ENCODE measurements at places on chromosomes 1 and 21. TPM values are rescaled to one million over a fixed set of nuclear protein-coding genes. Genes with fewer than 3 reads are reported as not detected.

The MTFR1L gene
- polyA plus RNA-seq = 90.6 TPM

The SPOCD1 gene
- polyA plus RNA-seq = 0.31 TPM

The CDA gene
- polyA plus RNA-seq = 6.2 TPM

The TCEA3 gene
- polyA plus RNA-seq = 44.9 TPM

The MUTYH gene
- polyA plus RNA-seq = 22.0 TPM

The CELSR2 gene
- 28.6 TPM for polyA plus RNA-seq

- no peak for DNase-seq
These were observed at the start of gene KRTAP12-4 for GRCh38 chr21:44654576-44655175. Gene KRTAP12-4, minus strand, starts transcription at chr21:44654659. Its CDS starts 45 bp downstream, at chr21:44654614.

DNA sequence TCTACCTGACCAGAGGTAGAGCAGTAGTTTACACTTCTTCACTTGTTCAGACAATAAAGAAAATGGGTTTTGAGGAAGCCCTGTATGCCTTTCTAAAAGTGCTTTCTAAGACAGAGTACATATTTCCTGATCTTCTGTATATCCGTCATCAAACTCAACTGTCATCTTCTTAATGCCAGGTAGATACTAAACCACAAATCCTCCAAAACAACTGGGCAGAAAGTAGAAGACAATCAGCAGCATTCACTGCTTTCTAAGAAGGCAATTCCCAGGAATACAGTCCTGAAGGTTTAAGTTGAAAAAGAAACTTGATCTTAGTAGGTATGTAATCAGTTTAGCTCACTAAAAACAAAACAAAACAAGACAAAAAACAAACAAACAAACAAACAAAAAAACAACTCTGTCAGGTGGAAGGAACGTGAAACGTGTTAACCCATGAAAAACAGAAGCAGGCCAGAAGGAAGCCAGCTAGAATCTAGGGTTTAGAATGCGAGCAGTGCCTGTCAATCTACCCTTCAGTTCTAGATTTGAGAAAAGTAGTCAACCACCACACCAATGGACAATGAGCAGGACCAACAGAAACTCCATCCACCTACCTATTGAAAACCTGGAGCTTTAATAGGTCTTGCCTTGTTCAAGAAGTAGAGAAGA is 59.2 kb downstream of the LEPR start:
- DNase-seq = no peak

GRCh38 chr1:15540186-15540585 is 13.5 kb downstream of the DNAJC16 start:
- DNase-seq = no peak

- no peak for DNase-seq
These were observed 388.7 kb downstream of the USH2A start for GRCh38 chr1:216034506-216034905.

DNA sequence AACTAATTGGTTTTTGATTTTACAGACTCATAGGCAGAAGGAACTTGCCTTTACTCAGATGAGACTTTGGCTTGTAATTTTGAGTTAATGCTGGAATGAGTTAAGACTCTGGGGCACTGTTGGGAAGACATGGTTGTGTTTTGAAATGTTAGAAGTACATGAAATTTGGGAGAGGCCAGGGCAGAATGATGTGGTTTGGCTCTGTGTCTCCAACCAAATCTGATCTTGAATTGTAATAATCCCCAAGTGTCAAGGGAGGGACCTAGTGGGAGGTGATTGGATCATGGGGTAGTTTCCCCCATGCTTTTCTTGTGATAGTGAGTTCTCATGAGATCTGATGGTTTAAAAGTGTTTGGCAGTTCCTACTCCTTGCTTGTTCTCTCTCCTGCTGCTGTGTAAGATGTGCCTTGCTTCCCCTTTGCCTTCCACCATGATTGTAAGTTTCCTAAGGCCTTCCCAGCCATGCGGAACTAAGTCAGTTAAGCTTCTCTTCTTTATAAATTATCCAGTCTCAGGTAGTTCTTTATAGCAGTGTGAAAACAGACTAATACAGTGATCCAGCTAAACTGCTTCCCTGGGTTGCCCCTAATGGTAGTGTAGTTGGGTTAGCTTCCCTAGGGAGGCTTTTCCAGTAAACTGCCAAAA is 10.2 kb downstream of the CPT2 start:
- no peak for DNase-seq

DNA sequence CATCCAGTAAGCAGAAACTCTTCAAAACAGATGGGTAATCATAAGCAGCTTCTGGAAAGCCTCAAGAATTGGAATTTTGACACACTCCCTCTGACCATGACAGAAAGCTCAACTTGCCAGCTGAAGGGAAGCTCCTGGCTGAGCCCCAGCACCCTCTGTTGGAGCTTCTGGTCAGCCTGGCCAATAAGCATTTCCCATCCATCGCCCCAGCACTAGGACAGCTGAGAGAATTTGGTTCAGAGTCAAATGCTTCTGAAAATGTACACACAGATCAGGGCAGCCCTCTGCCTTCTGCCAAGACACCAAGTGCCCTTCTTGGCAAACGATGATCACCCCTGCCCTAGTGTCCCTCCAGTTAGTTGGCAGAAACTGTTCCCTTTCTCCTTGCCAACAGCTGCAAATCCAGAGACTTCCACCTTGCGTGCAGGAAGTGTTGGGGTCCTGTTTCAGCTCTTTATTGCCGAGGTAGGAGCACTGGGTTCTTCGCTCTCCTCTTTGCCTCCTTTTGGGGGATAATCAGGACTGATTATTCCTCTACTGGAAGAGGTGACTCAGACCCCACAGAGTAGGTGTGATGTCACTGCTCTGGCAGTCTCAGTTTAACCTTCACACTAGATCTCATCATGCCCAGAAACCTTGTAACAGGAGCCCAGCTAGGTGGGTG is 11.9 kb downstream of the PIGV start:
- no peak for DNase-seq

DNA sequence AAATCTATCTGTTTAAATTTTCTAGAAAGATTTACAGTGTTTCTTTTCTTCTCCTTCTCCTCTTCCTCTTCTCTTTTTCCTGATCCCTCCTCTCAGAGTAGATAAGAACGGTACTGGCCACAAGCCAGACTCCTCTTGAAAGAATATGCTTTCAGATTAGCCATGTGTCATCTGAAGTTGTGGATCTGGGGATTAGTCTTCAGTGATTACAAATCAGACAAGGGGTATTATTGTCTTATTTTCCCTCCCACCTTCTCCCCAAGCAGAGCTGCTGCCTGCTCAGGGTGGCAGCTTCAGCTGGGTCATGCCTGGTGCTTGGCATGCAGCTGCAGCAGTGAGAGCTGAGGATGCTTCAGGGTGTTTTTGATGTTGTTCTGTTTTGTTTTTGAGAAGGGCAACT is 42.7 kb downstream of the SGIP1 start:
- DNase-seq = no peak

DNA sequence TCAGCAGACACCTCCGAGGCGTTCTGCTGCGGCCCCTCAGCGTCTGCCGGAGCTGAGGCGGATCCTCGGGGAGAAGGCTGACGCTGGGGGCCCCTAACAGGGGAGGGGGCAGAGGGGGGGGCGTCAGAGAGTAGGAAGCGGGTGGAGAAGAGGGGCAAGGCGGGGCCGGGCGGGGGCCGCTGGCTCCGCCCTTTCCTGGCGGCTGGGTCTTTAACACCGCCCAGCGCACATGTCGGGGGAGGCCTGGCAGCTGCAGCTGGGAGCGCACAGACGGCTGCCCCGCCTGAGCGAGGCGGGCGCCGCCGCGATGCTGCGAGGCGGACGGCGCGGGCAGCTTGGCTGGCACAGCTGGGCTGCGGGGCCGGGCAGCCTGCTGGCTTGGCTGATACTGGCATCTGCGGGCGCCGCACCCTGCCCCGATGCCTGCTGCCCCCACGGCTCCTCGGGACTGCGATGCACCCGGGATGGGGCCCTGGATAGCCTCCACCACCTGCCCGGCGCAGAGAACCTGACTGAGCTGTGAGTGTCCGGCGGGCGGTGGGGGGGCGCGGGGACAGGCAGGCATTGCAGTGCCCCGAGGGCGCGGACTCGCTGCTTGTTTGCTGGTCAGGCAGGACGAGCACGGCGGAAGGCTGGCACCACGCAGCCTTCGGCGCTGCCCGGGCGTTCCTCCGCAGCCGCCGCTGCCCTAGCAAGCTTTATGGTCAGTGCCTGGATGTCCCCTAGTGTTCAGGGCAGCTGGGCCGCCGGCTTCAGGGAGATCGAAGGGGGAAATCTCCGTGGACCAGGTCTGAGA is at the start of gene NTRK1:
Gene NTRK1, plus strand, starts transcription at position 238 of the 796 bp plus-strand sequence. Its CDS starts 70 bp downstream, at position 308.
- no peak for DNase-seq

All from right renal cortex interstitium (tissue), 3 donors.